ENCODE measurements at places on chromosomes 2 and 18.

DNA sequence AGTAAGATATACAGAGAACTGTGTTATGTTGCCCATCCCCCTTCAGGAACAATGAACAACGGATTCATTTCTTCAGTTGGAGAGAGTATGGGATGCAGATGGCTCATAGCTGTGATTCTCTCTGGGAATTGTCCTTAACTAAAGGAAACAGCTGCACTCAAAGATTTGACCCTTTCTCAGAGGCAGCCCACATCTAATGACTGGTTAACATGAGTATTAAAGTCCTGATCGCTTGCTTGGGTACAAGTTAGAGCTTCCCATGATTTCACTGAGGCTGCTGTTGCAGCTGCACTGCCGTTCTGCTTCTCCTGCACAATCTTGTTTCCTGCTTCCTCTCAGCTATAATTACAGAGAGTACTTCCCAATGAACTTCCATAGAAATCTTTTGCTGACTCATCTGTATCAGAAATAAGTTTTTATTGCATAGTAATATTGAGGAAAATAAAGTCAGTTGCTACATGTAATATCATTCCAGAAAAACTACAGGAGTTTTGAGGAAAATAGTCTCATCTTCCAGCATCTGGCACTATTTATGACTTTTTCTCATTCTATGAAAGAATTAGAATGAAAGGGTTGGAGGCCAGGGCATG is 12.8 kb upstream of the SCN9A start:
- no peak for DNase-seq

DNA sequence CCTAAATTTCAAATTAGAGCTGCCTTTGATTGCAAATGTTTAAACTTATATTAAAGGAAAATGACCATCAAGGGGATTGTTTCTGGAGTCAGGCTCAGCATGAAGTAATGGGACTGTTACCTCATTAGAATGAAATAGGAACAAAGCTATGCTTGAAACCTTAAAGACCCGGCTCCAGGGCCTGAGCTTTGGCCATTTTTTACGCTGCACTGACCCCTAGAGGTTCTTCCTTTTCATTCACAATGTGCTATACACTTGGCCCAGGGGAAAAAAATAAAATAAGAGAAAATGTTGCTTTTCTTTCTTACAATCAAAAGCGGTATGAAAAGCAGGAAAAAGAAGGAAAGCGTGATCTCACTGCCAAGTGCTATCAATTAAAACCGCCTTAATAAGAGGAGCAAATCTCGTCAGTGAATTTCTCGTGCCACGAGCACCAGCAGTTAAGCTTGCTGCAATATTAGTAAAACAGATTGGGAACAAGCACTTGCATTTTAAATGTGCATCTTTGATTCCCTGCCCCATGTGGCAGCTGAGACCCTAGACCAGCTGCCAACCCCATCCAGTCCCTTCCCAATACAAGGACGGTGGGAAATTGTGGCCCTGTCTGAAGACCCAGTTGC is 96.6 kb downstream of the MBD2 start:
- DNase-seq, result no peak

DNA sequence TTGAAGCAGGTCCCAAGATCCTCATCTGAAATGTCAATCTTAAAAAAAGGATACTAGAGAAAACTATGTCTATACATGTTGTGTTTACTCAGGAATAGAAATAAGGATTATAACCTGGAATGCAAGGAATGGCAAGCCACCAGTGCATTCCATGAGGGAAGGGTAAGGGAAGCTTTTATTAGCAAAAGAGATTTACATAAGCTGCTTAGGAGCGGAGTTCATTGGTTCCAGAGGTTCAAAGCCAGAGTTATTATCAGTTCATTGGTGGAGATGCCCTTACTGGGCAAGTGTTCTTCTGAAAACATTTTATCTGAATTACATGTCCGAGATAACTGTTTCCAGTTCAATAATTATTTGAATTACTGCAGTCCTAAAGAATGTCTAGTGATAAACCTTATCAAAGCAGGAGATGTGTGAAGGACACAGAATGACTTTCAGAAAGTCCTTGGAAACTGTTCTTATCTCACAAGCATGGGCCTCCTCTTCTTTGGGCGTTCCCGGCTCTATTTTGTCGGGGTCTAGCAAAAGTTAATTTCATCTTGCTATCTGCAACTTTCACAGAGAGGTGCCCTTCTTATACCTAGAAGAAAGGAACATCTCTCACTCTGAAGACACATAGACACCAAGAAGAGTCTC is 23.5 kb downstream of the COMMD1 start:
- no peak for DNase-seq

DNA sequence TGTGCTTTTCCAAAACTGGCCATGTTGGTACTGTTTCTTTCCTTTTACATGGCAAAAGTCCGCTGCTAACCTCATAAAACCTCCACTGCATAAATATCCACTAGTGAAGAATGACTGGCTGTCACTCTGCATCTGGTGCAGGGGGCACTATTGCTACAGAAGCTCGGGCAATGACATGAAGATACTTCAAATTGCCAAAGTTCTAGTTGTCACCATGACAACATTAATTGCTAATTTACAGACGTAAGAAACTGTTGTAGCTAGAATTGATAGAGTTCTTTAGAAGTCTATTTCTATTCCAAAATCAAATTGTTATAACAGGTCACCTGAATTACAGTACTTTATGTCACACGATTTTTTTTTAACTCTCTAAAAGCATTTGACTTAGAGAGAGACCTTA is 845 bp downstream of the CFAP210 start:
- no peak for DNase-seq

DNA sequence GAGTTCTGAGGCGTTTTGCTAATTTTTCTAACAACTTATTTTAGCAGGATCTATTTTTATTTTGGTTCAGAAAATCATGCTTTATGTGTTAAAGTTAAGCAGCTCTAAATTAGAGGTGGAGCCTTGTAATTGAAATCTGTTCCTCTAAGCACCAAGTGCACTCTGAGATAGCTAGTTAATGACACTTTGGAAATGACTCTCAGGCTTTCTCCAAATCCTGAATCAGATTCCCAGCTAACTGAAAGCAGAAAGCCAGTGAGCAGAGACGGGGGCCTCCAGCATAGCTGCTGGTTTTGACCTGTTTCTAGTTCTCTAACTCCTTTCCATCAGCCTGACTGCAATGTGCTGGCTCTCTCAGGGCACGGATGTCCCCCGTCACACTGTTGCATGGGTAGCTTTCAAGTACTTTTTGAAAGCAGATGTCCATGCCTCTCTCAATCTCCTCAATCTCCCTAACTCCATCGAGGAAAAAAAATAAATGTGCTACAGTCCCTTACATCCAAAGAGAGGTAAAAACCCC is 326.5 kb downstream of the SATB2 start:
- no peak for DNase-seq

- no peak for DNase-seq
Observed at GRCh38 chr2:42795841-42796301, 3.5 kb upstream of the HAAO start.

DNA sequence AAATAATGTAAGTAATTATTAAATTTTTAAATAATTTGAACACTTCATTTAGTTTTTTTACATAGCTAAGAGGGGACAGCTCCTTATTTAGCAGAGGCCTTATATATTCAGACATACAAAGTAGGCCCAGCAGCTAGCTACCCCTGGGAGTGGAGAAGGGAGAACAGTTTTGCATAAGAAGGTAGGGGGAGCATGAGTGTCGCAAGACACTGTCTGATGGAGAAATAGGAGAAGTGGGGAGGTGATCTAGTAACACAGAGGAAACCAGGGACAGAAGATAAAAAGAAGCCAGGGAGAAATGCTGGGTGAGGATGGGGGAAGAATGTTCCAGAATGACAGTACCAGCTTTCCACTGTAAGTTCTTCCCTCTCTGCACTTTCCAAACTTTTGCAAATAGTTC is 16.0 kb upstream of the RGPD4 start:
- no peak for DNase-seq

GRCh38 chr2:240567137-240567871 is 980 bp upstream of the RNPEPL1 start:
- peak; percentile 39 for DNase-seq

- DNase-seq, result no peak
Observed at GRCh38 chr2:136093583-136093982, 24.4 kb downstream of the CXCR4 start.

DNA sequence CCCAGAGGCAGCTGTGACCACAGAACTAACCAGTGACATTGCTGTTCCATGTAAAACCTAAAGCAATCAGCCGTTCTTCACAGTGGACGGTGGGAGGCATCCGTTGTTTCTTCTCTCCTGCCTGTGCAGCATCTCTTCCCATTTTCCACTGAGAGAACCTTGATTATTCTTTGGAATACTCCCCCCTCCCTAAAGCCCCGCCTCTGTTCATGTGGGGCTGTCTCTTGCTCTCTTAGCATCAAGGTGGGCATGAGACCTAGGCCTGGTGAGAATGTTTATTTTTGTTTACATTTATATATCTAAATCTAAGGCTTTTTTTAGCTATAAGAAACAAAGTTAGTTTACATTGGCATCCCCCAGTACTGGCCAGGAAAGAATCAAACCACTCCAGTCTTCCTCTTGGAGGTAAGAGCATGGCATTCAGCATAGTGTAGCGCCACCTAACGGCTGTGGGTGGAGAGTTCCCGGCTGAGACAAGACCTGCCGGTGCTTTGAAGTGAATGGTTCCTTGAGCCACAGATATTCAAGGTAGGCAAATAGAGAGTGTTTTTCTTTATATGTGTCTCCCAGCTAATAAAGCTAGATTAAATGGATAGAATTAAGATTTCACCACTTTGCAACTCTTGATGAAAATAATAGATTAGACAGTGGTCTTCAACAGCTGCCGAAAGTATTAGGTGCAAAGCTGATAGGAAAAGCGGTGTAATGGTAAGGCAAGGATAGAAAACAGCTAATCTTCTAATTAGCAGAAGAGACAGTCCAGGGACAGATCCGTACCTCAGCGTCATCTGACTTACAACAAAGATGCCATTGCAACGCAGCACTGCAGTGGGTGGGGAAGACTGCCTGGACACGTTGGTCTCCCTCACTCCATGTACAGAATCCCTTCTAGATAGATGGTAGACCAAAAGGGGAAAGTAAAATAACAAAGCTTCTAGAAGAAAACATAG is 219.6 kb upstream of the RAB12 start:
- peak; percentile 77 for DNase-seq

GRCh38 chr2:62741127-62741526 is 35.6 kb downstream of the EHBP1 start:
- no peak for DNase-seq

- DNase-seq, result no peak
Observed at GRCh38 chr2:100184055-100184737, 41.8 kb upstream of the AFF3 start.

- no peak for DNase-seq
Observed at GRCh38 chr2:53641290-53641689, 126.3 kb upstream of the CHAC2 start.

- DNase-seq, result no peak
Observed at GRCh38 chr2:46525522-46526155, 46.3 kb downstream of the TMEM247 start.

GRCh38 chr2:239155806-239156480 is 244.9 kb downstream of the HDAC4 start:
- peak; percentile 19 for DNase-seq

GRCh38 chr2:120432293-120432975 is 86.5 kb downstream of the INHBB start:
- no peak for DNase-seq

DNA sequence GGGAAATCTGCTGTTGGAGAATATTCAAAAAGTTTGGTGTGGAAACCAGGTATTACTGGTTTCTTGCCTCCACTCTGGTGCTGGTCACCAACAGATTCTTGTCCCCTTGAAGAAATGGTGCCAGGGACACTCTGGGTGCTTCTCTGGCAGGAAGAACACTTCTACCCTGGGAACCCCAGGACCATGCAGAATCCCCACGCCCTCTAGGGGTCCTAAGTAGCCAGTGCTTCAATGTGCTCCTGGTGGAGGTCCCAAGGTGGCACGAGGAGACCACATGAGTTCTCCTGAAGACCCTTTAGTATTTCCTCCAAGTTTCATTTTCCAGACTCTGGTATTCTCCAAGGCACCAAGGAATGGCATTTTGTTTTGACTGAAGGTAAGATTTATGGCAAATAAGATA is 380.6 kb downstream of the TSN start:
- DNase-seq, result no peak

DNA sequence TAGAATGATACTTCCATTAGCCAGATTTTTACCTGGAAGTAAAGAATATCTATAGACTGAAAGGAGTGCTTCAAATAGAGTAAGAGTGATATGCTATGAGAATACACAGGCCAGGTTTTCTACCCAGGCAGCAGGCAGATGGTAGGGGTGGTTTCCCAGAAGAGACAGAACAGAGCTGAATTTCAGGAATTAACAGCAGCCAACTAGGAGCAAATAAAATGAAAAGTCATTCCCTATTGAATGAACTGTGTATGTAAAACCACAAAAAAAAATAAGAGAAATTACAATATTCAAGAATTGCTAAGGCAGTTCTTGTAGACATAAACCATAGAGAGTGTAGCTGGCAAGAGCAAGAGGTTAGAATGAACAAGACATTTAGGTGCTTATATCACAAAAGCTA is 336.8 kb downstream of the KCNJ3 start:
- no peak for DNase-seq

GRCh38 chr2:105744909-105745853 is at the start of gene NCK2:
NCK2 (plus strand) TSS chr2:105744912; CDS start chr2:105855064, 110,152 bp downstream.
- peak; percentile 68 for DNase-seq

DNA sequence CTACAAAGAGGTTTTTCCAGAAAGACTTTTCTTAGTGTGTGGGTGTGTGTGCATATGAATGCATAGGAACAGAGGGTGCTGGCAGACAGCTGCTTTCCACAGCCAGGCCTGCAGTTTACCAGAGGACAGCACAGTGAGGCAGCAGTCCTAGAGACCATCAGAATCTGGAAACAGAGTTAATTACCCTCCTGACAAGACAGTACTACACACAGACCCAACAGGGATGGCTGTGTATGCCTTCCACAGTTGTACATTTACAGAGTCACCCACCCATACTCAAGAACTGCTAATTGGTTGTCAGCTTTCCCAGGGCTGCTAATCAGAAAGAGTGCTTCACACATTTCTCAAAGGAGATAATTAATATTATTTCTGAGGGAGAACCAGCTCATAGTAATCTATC is 104.7 kb downstream of the FEZ2 start:
- no peak for DNase-seq

DNA sequence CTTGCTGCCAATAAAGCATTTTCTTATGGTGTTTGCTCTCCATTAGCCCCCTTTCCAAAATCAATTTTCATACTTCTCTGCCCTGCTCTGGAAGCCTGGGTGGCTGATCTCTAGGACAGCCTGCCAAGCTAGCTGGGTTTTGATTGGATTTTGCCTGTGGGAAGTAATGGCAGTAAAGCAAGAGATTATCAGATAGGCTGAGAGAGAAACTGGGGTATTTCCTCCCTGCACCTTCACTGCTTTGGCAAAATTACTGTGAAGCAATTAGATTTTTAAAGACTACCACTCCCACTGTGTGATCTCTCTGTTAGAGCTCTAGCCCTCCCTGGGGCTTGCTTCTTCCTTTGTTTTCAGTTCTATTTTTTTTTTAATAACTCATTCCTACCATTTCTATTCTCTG is 223.8 kb downstream of the DLGAP1 start:
- DNase-seq, result no peak

DNA sequence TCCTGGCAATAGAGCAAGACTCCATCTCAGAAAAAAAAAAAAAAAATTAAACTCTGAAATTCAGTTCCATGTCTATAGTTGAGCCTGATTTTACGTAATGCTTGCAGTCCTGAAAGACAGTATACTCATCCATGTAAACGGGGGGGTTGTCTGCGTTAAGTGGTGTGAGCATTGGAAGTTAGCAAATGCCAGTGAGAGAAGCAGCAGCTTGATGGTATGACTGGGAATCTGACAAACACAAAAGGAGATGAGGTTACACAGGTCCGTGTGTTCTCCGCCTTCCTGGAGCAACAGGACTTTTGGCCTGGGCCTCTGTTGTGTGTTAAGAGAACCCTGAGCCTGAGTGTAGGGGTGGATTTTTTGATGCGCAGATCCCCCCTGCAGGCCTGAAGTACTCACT is 82.9 kb downstream of the PRKCE start:
- DNase-seq, result no peak

- no peak for DNase-seq
Observed at GRCh38 chr2:3403587-3404334, 24.3 kb downstream of the TRAPPC12 start.
